ENCODE measurements at places on chromosomes 3 and 15. TPM values are rescaled to one million over a fixed set of nuclear protein-coding genes. Genes with fewer than 3 reads are reported as not detected.

C3orf18 gene
- 6.8 TPM for polyA plus RNA-seq

MAPKAPK3 gene
- 81.6 TPM for polyA plus RNA-seq

CCDC54 gene
- polyA plus RNA-seq: 0.04 TPM

DLG1 gene
- 74.5 TPM for polyA plus RNA-seq

STAB1 gene
- 43.5 TPM for polyA plus RNA-seq

SCN11A gene
- polyA plus RNA-seq: 1.1 TPM

ADCY5 gene
- polyA plus RNA-seq: 10.6 TPM

ROPN1 gene
- polyA plus RNA-seq: 0.16 TPM

NANOGP8 gene
- polyA plus RNA-seq: 0.30 TPM

IGSF11 gene
- 1.9 TPM for polyA plus RNA-seq

THSD4 gene
- polyA plus RNA-seq: 17.5 TPM

- H3K27me3 ChIP-seq: no peaks in the 10 kb centered on the region
- DNase-seq: no peak
- no peaks in the 10 kb centered on the region for H3K36me3 ChIP-seq
Measured at GRCh38 chr3:147119989-147120388, 286.4 kb downstream of the ZIC4 start.

DNA sequence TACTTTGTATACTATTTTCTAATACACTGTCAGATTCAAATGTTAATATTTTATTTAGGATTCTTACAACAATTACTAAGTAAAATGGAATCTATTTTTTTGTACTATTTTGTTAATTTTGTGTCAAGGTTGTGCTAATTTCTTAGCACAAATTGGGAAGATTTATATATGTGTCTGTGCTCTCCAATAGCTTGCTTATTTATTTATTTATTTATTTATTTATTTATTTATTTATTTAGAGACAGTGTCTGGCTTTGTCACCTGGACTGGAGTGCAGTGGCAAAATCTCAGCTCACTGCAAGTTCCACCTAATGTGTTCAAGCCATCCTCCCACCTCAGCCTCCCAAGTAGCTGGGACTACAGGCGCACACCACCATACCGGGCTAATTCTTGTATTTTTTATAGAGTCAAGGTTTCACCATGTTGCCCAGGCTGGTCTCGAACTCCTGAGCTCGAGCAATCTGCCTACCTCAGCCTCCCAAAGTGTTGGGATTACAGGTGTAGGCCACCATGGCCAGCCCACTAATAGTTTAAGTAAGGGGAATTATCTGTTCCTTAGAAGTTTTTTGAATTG, 34.6 kb downstream of the CTXND1 start:
- no peak for DNase-seq
- H3K4me3 ChIP-seq: no peak overlapping the region
- no peak overlapping the region for H3K27ac ChIP-seq
- no peaks in the 10 kb centered on the region for H3K4me1 ChIP-seq
- H3K36me3 ChIP-seq: no peaks in the 10 kb centered on the region

- peaks cover 4% of the 10 kb centered on the region for H3K4me1 ChIP-seq
- no peak for DNase-seq
Measured at GRCh38 chr3:143060906-143061305, 58.7 kb upstream of the CHST2 start.

DNA sequence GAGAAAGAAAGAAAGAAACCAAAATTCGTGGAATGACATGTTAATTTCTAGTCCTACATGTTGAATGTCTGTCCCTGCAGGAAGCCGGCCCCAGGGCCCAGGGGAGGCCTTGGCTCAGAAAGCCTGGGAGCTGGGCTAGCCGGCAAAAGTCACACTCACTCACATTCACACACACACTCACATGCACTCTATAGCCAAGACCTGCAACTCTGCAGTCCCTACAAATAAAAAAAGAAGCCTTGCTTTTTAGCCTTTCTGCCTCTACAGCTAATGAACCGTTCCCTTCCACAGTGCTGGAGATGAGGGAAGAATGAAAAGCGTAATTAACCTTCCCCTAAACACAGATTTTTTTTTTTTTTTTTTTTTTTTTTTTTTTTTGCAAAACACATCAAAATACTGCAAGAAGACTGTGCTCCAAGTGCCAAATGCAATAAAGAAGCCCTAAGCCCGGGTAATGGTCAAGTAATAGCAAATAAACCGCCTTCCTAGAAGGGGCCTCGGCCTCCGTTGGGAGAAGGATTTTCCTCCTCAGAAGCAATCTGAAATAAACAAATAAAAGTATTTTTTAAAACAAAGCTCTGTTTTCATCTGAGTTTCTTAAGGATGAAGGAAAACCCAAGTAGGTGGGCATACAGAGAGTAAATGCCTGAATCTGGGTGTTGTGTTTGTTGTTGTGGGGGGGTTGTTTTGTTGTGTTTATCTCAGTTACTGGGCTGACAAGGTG, 4.3 kb downstream of the MECOM start:
- peaks cover 16% of the 10 kb centered on the region for H3K4me1 ChIP-seq
- no peak overlapping the region for H3K27ac ChIP-seq
- no peaks in the 10 kb centered on the region for H3K36me3 ChIP-seq
- H3K27me3 ChIP-seq: peaks cover 78% of the 10 kb centered on the region
- H3K4me3 ChIP-seq: no peak overlapping the region

- no peaks in the 10 kb centered on the region for H3K4me1 ChIP-seq
- no peak overlapping the region for H3K27ac ChIP-seq
- no peaks in the 10 kb centered on the region for H3K27me3 ChIP-seq
- no peak for DNase-seq
- no peak overlapping the region for H3K4me3 ChIP-seq
Measured at GRCh38 chr3:25768851-25769250, 14.4 kb downstream of the NGLY1 start.

DNA sequence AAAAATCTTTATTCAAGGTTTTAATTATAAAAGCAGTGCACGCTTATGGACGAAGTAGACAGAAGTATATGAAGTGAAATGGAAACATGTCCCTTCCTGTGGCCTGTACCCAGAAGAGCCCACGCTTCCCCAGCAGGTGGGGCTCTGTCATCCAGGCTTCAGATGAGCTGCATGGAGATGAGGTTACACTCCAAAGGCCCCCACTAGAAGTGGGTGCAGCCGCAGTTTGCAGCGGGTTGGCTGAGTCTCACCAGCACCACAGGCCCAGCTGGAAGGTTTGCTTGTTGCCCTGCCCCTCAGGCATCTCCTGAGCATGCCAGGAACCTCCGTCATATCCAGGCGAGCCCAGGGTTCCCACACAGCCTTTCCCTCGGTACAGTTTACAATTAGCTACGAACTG, 33.1 kb downstream of the PRR20G start:
- no peaks in the 10 kb centered on the region for H3K4me1 ChIP-seq
- no peaks in the 10 kb centered on the region for H3K36me3 ChIP-seq
- H3K27ac ChIP-seq: no peak overlapping the region
- peaks cover 2% of the 10 kb centered on the region for H3K27me3 ChIP-seq
- no peak for DNase-seq

DNA sequence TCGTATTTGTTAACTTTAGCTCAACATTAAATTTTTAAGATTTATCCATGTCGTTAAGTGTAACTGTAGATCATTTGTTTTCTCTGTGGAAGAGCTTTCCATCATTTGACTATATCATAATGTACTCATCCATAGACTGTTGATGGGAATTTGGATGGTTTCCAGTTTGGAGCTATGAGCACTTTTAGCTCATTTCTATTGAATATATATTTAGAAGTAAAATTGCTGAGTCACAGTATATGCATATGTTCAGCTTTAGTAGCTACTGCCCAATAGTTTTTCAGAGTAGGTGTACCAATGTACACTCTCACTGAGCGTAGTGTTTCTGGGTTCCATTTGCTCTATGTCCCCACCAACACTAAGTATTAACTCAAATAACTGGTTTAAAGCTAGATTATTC, 263.0 kb downstream of the ULK4 start:
- no peak overlapping the region for H3K4me3 ChIP-seq
- no peaks in the 10 kb centered on the region for H3K27me3 ChIP-seq
- no peaks in the 10 kb centered on the region for H3K36me3 ChIP-seq
- H3K27ac ChIP-seq: no peak overlapping the region

GRCh38 chr3:180280555-180280954, 243.8 kb upstream of the PEX5L start:
- H3K4me1 ChIP-seq: no peaks in the 10 kb centered on the region
- DNase-seq: no peak
- H3K27ac ChIP-seq: no peak overlapping the region
- H3K27me3 ChIP-seq: no peaks in the 10 kb centered on the region

DNA sequence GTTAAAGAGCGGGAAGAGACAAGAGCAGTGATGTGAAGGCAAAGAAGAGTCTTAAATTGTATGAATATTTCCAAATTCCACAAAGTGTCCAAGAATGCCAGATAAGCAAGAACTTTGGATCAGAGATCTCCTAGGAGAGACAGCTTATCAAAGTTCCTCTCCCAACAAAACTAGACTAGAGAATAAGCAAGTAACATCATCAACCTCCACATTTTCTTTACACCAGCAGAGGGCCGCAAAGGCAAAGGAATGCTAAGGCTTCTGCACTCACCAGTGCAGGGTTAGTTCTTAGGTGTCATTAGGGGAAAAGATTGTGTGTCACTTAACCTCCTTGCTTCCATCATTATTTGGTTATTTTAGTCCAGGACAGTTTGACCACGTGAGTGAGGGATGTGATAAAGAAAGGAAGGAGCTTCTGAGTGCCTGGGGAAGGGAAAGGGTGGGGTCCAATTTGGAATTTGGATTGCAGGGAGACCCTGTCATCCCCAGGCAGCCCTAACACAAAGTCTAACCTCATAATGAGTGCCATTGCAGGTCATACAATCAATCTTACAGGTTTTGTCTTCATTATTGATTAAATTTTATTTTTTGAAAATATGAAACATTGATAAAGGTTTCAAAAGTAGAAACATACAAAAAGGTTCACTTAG, 7.5 kb upstream of the CMTM6 start:
- no peaks in the 10 kb centered on the region for H3K36me3 ChIP-seq
- H3K27ac ChIP-seq: no peak overlapping the region

DNA sequence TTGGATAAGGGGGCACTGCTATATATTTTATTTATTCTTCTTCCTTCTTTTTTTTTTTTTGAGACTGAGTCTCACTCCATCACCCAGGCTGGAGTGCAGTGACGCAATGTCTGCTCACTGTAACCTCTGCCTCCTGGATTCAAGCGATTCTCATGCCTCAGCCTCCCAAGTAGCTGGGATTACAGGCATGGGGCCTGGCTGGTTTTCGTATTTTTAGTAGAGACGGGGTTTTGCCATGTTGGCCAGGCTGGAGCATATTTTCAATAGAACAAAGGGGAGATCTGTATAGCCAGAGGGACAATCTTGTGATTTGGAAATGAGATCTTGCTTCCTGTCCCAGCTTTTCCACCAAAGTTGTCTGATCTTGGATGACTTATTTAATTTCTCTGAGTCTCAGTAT, 133.1 kb upstream of the ABHD17C start:
- no peaks in the 10 kb centered on the region for H3K4me1 ChIP-seq
- H3K27me3 ChIP-seq: no peaks in the 10 kb centered on the region
- no peak for DNase-seq
- peaks cover 3% of the 10 kb centered on the region for H3K36me3 ChIP-seq
- H3K4me3 ChIP-seq: no peak overlapping the region

- H3K27me3 ChIP-seq: no peaks in the 10 kb centered on the region
- H3K4me3 ChIP-seq: no peak overlapping the region
- H3K4me1 ChIP-seq: peaks cover 4% of the 10 kb centered on the region
- DNase-seq: no peak
- H3K27ac ChIP-seq: peak overlapping the region; percentile 54
Measured at GRCh38 chr3:15636028-15636709, 34.6 kb downstream of the BTD start.

DNA sequence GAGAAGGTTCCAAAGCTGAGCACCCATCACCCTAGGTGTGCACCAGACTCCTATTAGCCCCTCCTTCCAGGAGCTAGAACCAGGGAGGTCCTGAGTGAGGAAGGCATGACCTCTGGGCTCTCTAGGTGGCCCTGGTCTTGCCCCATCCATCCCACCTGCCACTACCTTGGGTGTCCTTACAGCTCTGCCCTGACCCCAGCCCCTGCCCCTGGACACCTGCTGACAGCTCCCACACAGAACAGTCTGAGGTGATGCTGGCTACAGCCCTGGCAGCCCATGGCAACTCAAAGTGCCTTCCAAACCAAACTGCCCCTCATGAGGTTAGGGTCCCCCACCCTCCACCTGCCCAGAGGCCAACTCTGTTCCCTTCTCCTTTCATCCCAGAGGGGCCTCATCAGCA, 37.2 kb downstream of the GOLGA6A start:
- H3K36me3 ChIP-seq: no peaks in the 10 kb centered on the region
- no peaks in the 10 kb centered on the region for H3K27me3 ChIP-seq
- no peak overlapping the region for H3K27ac ChIP-seq
- no peaks in the 10 kb centered on the region for H3K4me1 ChIP-seq

DNA sequence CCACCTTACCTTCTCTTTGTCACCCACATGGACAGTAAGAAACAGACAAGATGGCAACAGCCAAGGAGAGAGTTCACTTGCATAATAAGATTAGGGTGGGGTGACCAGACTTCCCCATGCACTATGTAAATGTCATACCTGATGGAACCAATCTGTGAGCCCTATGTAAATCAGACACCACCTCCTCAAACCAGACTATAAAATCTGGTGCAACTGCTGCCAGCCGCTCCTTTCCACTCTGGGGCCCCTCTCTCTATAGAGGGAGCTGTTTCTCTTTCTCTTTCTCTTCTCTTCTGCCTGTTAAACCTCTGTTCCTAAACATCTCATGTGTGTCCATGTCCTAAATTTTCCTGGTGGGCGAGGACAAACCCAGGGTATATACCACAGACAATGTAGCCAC, 405.5 kb upstream of the CNTN4 start:
- no peaks in the 10 kb centered on the region for H3K27me3 ChIP-seq
- H3K27ac ChIP-seq: no peak overlapping the region
- H3K36me3 ChIP-seq: no peaks in the 10 kb centered on the region

- H3K27ac ChIP-seq: no peak overlapping the region
- H3K4me3 ChIP-seq: no peak overlapping the region
- no peaks in the 10 kb centered on the region for H3K27me3 ChIP-seq
Measured at GRCh38 chr3:100737334-100737733, 28.0 kb downstream of the TFG start.

Measured in large intestine (tissue), 12 donors.